ENCODE measurements at places on chromosomes 1 and 21. TPM values are rescaled to one million over a fixed set of nuclear protein-coding genes. Genes with fewer than 3 reads are reported as not detected.
A peak's percentile ranks its signal among the peaks of the same experiment; 100 is the strongest.

DNA sequence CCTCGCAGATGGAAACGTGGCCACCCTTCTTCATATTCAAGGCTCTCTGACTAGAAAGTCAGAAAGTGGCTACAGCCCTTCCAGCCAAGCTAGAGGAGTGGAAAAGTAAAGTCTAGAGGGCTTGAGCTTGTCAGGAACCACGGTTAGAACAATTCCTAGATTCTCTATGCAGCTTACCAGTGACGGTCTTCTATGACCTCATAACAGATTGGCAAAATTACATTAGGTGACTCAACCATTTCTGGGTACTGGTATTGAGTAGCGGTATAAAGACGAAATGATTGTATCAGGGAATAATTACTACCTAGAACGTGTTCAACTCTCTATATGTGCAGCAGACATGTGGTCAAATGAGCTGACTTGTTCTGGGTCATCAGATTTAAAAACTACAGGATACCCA is 155.0 kb upstream of the RUNX1 start:
- no peak for DNase-seq

GRCh38 chr1:165773324-165773965 is 4.8 kb upstream of the TMCO1 start:
- no peak for DNase-seq

DNA sequence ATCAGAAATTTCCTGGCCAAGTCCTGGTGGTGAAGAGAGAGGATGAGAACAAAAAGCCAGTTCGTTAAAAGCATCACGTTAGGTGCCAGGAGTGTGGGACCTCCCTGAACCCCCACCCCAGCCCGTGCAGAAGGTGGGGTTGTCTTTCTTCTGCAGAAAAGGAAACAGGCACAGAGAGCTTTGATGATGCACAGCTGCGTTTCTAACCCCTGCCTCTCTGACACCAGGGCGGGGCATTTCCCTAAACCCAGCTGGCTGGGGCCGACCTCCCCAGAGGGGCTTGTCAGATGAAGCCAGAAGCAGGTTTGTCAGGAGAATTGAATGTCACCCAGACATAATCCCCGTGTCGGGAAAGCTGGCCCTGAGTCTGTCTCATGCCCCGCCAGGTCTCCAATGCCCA is 189.3 kb upstream of the EDN2 start:
- peak; percentile 79 for DNase-seq

GRCh38 chr1:47187231-47187925 is 2.5 kb downstream of the PDZK1IP1 start:
- DNase-seq = no peak

DNA sequence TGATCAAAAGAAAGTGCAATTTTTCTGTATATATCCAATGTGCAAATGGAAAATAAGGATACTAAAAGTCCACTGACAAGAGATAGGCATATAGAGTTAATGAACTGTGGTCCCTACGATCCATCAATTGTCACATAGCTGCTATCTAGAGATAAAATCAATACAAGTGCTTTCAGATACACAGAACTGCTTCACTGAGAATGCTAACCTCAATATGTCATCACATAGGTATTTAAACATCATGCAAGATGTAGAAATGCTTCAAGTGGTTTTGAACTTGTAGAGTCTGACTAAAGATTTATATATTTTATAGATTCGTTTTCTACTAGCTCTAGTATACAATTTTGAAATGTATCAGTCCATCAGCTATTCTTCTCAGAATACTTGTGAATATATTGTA is 1604.7 kb downstream of the PLA2G4A start:
- DNase-seq = no peak

The SERPINC1 gene
- total RNA-seq = not detected

All from OCI-LY7 (cell line).